Cortex of kidney (tissue), 1 donor: ENCODE measurements at places on chromosomes 2 and 18.

GRCh38 chr2:11248-11941 is 34.9 kb downstream of the FAM110C start:
- DNase-seq: no peak

DNA sequence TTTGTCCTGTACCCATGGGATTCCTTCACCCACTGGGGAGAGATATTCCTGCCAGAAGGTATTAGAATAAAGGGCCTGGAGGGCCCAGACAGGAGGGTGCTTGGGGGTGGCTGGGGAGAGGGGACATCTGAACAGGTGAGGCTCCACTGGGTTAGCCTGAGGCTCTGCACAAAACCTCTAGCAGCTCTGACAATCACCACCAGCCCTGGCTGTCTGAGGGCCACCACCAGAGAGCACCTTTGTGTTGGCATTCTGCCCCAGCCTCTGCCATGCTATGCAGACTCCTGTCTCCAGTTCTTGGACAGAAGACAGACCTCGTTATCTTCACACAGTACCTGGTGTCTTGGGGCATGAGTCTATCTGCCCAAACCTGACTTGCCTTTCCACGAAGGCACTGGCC is 25.3 kb downstream of the SLC16A14 start:
- DNase-seq: no peak

DNA sequence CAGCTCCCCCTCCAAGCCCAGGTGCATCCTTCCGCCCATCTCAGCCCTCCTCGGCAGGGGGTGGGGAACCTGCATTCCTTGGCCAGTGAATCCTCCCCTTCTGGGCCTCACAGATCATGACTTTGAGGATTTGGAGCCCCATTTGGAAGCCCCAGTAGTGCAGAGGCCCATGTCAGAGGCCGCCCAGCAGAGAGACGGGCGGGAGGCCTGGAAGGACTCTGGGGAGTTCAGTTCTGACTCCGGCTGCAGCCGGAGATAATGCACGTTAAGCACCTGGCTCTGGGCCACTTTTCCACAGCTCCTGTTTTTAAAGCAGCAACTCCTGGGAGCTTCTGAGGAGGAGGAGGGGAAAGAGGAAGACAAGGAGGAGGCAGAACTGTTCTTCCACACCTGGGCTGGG is 14.9 kb downstream of the ATOH8 start:
- DNase-seq: no peak

GRCh38 chr2:120518819-120519218 is 172.9 kb downstream of the INHBB start:
- no peak for DNase-seq

DNA sequence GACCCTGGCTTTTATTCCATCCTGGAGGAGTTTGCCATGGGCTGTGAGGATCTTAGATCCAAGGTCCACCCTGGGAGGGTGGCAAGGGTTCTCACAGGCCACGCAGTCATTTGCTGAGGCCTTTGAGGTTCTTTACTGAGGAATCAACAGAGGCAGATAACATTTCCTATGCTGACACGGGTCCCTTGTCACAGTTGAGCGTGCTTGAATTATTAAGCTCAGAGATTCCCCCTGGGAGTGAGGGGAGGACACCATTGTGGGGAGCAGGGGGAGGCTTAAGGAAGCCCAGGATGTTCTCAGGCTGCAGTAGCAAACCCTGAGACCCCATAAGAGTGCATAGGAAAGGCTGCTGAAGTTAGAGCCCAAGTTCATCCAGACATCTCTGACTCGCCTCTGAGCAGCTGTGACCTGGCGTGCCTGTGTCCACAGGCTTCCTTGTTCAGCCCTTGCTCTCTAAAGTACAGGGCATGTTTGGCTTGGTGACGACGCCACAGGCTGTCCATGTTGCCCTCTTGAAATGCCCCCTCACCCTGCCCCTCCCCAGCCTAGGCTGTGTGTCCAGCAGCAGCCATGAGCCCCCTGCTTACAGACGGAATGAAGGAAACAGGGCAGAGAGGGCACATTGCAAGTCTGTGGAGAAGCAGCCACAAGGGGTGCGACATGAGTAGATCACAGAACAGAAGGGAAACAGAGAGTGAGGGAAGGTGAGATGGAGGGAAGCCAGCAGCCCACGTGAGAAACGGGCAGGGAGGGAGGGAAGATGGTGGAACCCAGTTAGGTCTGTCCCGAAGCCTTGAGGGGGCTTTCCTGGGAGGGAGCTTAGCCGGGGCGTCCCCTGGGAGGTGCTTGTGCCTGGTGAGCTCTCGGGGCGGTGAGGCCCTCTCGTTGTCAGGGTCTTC is 34.0 kb downstream of the NAPG start:
- no peak for DNase-seq

GRCh38 chr2:121362774-121363173 is 77.8 kb upstream of the TFCP2L1 start:
- DNase-seq: no peak
